ENCODE measurements at places on chromosomes 4 and X.

GRCh38 chrX:25156323-25156722 lies 140.6 kb upstream of the ARX start:
- no peak for DNase-seq

DNA sequence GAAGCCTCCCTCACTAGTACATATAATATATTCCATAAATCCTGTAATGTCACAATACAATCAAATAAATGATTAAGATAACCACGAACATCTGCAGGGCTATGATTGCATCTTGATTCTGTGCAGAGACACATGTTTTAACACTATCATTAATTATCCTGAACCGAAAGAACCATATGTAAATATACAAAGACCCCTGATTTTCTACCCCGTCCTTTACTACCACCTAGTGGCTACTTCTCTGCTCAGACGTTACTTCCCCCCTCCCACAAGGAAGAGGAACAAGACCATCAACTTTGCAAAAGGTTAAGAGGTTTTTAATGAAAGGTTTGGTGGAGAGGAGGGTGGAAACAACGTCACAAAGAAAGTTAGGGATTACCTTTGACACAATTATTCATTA lies 134.0 kb downstream of the COL4A6 start:
- no peak for DNase-seq

DNA sequence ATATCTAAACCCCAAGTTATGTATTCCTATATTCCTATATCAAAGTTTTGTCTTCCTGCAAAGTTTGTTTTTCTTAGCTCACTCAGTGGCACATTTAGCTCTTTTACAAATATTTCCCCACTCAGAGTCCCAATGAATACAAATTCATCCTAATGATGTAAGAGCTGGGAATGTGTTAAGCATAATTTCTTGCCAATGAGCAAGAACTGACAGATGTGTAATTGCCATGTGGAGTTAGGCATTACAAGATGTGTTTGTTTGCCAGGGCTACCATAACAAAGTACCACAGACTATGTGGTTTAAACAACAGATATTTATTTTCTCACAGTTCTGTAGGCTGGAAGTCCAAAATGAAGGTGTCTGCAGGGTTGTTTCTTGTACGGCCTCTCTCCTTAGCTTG lies 302.1 kb downstream of the KCTD8 start:
- DNase-seq, result no peak

GRCh38 chr4:8250637-8251036 lies 18.9 kb upstream of the HTRA3 start:
- no peak for DNase-seq

GRCh38 chrX:20664774-20665173 lies 398.1 kb upstream of the RPS6KA3 start:
- DNase-seq, result no peak

DNA sequence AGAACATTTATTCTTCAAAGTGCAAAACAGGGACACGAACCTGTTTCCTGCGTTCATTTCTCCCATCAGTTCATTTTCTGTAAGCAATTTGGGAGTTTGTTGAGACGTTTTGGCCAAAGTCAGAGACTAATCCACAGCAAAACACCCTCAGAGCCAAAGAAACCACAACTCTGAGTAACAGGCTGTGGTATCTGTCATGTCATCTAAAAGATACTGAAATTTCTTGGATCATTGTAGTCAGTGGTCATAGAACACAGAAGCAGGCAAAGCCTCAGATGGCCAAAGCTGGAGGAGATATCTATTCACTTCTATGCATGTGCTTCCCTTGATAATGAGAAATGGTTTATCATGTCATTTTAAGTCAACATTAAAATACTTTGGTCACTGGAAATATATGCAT lies 485.6 kb upstream of the GALNT7 start:
- DNase-seq, result no peak

DNA sequence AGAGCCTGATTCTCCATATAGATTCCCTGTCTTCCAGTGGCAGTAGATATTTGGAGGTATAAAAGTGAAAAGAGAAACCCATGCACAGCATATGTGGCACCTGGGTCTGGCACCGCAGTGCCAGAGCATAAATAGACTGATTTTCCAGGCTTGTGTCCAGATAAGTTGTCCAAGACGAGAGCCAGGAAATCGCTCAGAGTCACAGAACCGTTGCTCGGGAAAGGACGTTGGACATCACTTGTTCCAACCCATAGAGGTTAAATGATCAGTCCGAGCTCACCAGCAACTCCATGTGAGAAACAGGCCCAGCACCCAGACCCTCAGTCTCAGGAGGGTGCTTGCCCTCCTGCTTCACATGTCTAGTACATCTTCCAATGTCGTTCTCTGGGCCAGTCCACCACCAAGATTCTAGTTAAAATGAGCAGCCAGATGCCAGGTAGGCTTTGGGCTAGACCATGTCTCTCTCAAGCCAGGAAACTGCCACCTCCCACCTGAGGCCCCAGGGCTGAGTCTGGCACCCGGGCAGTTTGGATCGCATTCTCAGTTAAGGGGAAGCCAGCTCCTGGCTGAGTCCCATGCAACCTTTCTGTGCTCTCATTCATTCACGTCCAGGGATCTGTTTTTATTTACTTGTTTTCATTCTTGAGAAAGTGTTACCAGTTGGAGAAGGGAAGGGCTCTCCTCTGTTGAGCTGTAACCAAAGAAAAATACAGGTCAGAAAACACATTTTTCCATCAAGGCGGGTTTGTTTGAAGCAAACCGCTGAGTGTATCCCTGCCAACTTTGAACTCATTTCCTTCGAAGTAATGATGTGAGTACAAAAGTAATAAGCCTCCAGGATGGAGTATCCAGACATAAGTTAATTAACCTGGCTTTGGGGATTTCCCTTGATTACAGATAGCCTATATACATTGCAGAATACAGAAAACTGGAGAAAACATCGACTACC lies 91.7 kb downstream of the PHOX2B start:
- no peak for DNase-seq

DNA sequence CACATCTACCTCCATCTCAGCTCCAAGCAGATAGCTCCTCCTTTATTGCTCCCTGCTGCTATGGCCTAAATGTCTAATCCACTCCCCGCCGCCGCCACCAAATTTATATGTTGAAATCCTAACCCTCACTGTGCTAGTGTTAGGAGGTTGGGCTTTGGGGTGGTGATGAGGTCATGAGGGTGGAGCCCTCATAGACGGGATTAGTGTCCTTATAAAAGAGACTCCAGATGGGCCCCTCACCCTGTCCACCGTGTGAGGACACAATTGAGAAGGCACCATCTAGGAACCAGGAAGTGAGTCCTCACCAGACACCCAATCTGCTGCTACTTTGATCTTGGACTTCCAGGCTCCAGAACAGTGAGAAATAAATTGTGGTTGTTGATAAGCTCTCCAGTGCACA lies 13.6 kb upstream of the TBC1D14 start:
- no peak for DNase-seq

- DNase-seq, result no peak
Measured at GRCh38 chr4:181896614-181897013, 346.6 kb upstream of the TENM3 start.

GRCh38 chr4:8451440-8452182 lies 11.0 kb downstream of the TRMT44 start:
- no peak for DNase-seq

DNA sequence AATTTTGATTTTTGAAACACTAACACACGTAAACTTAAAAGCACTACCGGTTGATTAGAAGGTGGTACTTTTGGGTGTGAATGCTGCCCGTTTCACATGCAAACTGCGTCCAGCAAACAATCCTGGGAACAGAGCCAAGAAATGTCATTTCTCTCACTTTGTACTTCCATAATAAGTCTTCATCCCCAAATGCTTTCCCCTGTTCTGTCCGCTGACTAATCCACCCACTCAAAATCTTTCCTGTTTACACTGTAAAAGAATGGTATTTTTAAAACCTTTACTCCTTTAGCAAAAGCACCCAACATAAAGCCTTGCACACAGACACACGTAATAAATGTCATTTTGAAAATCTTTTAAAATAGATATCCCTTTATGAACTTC lies 39.1 kb upstream of the PDLIM5 start:
- no peak for DNase-seq

GRCh38 chr4:73281396-73281795 lies 22.8 kb upstream of the ANKRD17 start:
- DNase-seq, result no peak

DNA sequence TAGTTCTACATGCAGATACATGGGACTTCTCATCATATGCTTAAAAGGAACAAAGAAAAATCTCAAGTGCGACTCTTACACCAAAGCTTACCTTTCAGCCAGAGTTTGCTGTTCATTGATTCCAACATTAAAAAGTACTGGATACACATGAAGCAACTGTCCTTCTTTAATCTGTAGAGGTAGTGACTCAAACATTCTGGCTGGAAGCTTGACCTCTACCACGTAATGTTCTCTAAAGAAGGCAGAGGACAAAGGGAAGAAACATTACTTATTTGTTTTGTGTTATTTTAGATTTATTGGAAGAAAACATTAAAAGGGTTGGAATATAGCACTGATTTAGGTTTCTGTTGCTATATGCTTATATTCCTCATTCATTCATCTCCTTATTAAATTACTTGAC lies 476.1 kb downstream of the IL15 start:
- DNase-seq, result no peak
